RWPE1 (cell line): ENCODE measurements at places on chromosomes 7 and 10.
A peak's percentile ranks its signal among the peaks of the same experiment; 100 is the strongest.

- DNase-seq = no peak
Observed at GRCh38 chr10:22643775-22644174, 70.6 kb downstream of the PIP4K2A start.

DNA sequence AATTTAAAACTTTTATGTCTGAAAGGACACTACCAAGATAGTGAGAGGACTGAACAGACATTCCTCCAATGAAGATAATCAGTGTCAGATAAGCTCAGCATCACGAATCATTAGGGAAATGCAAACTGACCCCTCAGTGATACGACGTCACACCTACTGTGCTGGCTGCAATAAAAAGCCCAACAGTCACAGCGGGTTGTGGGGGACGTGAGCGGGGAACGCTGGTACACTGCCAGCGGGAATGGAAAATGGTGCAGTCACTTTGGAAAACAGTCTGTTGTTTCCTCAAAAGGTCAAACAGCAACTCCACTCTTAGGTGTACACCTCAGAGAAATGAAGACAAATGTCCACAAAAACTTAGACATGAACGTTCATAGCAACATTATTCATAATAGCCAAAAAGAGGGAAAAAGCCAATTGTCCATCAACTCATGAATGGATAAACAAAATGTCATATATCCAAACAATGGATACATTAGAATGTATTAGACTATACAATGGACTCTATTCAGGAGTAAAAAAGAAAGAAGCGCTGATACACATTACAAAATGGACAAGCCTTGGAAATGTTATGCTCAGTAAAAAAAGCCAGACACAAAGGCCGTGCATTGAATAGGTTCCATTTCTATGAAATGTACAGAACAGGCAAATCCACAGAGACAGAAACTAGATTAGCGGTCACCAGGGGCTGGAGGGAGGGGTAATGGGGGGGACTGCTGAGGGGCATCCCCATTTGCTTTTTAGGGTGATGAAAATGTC lies 2.4 kb upstream of the ECHS1 start:
- no peak for DNase-seq

GRCh38 chr10:75098902-75099673 lies 12.4 kb upstream of the SAMD8 start:
- no peak for DNase-seq

DNA sequence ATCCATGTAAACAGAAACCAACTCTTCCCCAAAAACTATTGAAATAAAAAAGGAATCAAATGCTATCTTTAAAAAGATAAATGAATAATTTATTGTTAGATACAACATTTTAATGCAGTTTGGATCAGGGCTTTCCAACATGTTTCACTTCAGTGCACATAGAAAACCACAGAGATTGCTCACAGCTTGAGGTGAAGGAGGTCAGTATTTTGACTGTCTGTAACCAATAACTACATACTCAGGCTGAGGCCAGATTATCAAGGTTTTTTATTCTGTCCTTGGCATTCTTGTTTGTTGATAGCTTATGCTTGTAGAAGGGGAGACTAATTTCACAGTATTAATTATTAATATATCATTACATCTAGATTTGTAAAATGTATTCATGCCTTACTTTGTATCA lies 195.5 kb downstream of the PRKG1 start:
- no peak for DNase-seq

GRCh38 chr10:71812016-71812912 lies 38.8 kb downstream of the PSAP start:
- peak; percentile 83 for DNase-seq

GRCh38 chr7:25719190-25719896 lies 432.7 kb upstream of the NFE2L3 start:
- DNase-seq = no peak

DNA sequence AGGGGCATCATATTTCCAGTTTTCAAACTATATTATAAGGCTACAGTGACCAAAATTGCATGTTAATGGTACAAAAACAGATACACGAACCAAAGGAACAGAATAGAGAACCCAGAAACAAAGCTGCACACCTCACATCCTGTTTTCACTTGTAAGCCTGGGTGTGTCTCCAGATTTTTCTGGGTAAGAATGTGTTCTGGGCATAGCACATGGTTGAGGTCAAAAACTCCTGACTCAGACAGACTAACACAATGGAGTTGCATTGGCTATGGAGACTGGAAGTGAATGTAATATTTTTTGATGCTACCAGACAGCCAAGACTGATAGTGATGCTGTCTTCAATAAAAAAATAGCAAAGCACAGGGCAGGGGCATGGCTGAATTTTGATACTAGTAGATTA lies 1175.2 kb downstream of the NXPH1 start:
- DNase-seq = peak; percentile 1

- DNase-seq = no peak
Observed at GRCh38 chr10:30404540-30404939, 29.4 kb upstream of the MAP3K8 start.

DNA sequence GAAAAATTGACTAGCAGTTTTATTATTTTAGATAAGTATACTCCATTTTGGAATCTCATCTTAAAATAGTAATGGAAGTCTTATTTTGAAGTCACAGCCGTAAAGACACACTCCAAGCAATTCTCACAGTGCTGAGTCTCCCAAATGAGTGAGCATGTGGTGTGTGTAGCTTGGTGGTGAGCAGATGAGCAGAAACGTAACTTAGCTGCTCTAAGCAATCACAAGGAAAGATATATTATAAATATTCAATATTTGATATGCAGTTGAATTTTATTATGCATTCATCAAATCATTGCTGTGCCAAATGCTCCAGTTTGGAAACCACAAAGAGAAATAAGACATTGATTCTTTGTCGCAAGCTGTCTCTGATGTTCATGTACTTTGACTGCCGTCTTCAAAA lies 61.2 kb downstream of the CSTF2T start:
- DNase-seq = no peak

GRCh38 chr7:148607151-148607661 lies 16.6 kb downstream of the C7orf33 start:
- DNase-seq = no peak

DNA sequence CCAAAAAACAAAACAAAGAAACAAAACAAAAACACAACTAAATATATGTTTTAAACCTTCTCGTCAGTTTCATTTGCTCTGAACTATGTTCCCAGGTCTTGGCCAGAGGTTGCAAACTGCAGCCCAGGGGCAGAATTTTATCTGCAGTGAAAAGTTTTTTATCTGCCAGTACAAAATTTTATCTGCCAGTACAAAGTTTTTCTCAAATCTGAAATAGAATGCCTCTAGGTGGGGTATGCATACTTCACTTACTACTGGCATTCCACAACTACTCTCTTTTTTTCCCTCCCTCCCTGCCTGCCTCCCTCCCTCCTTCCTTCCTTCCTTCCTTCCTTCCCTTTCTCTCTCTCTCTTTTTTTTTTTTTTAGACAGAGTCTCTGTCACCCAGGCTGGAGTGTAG lies 9.4 kb upstream of the CLDN3 start:
- DNase-seq = no peak

DNA sequence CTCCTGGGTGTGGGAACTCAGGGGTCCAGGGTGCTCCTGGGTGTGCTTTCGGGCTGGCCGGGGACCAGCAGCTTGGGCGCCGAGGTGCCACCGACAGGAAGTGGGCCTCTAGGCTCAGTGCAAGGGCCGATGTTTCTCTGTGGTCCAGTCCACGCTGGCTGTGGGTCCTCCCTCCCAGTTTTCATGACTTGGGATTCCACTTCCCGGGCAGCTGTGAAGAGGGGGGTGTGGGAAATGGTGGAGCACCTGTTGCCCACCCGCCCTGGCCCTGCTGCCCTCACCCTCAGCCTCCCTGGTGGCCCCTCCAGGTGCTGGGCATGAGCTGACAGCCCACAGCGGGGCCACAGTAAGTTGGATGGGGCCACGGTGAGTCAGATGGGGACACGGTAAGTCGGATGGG lies 58.5 kb downstream of the NKX6-2 start:
- DNase-seq = no peak

GRCh38 chr7:12320987-12321647 lies 82.5 kb downstream of the VWDE start:
- DNase-seq = no peak

DNA sequence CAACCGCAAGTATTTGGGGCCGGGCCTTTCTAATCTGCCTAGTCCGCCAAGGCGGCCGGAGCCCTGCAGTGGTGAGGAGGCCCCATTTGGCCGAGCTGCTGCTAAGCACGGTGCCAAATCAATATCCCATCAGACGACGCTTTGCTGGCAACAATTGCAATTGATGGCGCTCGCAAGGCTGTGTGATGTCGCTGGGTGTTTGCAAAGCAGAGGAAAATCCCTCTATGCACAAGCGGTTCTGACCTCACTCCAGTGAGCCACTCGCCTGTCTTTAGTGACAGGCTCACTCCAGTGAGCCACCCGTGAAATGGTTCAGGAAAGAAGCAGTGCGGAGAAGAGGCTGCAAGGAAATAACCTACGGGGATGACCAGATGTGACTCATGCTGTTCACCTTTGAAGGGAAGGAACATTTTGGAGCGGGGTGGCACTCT lies 18.3 kb upstream of the PDE1C start:
- DNase-seq = no peak

- DNase-seq = peak; percentile 51
Observed at GRCh38 chr7:28570970-28571288, 158.6 kb downstream of the CREB5 start.

- no peak for DNase-seq
Observed at GRCh38 chr7:106597014-106597413, 63.9 kb downstream of the CCDC71L start.

- DNase-seq = no peak
Observed at GRCh38 chr7:71679480-71679879, 547.5 kb downstream of the GALNT17 start.

GRCh38 chr10:107477266-107477665 lies 312.8 kb upstream of the SORCS1 start:
- DNase-seq = no peak

DNA sequence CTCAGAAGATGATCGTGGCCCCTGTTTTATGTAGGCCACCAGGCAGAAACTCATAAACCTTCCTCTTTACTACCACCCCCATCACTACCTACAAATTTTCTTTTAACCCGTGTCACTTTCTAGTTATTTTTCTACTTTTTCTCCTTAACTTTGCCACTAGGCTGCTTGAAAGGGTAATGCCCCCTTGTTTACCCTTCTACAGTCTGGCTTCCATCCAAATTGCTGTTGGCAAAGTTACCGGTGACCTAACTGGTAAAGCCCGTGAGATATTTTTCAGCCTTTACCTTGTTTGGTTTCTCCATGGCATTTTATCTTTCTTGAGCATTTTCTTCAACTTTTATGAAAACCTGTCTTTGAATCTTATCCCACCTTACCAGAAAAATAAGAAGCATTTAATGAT lies 153.0 kb downstream of the WNT2 start:
- peak; percentile 34 for DNase-seq

GRCh38 chr7:8881916-8882315 lies 448.5 kb downstream of the NXPH1 start:
- no peak for DNase-seq

DNA sequence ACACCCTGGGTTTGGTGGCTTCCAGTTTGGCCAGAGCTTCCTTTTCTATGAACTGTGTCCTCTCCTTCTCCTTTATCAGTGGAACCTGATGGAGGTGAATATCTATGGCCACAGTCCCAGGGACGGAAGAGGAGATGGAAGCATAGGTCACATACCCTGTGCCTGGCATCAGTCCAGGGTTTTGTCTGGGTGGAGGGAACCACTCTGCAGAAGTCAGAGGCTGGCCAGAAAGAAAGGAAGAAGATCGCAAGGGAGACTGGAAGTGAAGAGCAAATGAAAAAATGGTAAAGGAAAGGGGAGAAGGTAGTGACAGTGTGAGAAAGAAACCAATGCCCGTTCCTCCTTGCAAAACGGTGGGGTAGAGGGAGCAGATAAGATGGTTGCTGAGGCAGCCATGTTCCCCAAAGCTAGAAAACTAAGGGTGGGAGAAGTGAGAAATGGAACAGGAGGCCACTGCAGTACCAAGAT lies 77.9 kb upstream of the HECW1 start:
- DNase-seq = no peak

DNA sequence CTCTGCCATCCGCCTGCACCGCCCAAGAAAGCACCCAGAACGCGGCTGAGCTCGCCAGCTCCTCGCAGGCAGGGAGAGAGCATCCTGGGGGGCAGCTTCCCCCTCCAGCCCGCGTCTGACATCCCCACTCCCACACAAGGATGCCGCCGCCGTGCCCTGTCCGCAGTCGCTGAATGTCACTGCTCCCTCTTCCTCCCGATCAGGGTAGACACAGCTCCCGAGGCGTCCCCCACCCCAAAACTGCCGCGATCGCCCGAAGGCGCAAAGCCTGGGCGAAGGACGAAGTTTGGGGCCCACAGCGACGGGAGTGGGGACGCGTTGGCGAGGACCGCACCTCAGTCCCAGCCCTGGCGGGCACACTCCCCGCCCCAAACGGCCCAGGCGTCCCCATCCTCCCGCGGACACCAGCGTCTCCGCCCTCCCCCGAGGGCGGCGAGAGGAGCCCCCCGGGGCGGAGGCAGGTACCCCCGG lies 1.5 kb upstream of the KAT6B start:
- DNase-seq = no peak

- no peak for DNase-seq
Observed at GRCh38 chr7:47074702-47075153, 507.2 kb downstream of the TNS3 start.

DNA sequence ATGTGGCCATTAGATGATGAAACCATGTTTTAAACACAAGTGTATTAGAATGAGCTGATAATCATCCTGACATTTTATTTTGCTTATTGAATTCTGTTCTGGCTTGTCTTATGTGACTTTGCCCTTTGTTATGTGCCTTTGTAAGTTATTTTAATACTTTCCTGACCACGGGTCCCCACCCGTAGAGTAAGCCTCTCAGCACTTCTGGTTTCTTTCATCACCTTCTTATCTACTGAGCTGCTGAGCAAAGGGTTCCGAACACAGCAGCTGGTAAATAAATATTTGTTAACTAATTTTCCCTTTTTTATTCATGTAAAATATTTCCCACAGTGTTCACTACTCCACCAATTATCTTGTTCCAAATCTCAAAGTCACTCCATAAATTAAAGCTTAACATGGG lies 1115.3 kb downstream of the SORCS3 start:
- DNase-seq = no peak

DNA sequence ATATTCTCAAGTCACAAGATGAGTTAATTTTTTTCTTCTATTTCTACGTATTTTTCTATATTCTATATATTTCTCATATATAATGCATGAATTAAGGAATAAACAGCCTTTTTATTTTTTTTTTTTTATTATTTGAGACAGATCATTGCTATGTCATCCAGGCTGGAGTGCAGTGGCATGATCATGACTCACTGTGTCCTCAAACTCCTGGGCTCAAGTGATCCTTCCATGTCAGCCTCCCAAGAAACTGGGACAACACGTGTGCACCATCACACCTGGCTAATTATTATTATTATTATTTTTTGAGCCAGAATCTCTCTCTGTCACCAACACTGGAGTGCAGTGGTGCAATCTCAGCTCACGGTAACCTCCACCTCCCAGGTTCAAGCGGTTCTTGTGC lies 1.5 kb downstream of the CLDN12 start:
- no peak for DNase-seq

GRCh38 chr10:84208023-84208422 lies 13.7 kb downstream of the CDHR1 start:
- DNase-seq = no peak
